H4 (cell line): ENCODE measurements at places on chromosomes 13 and 19. TPM values are rescaled to one million over a fixed set of nuclear protein-coding genes. Genes with fewer than 3 reads are reported as not detected.

BEST2 gene
- 0.06 TPM in 1 of 2 replicates, not detected in the other for total RNA-seq

ERCC5 gene
- total RNA-seq = 16.4 and 33.3 TPM in 2 replicates

GJB2 gene
- 0.41 TPM in 1 of 2 replicates, not detected in the other for total RNA-seq

NXNL1 gene
- not detected in 2 replicates for total RNA-seq

STX10 gene
- 68.5 and 94.4 TPM in 2 replicates for total RNA-seq

MKNK2 gene
- total RNA-seq = 33.9 and 49.6 TPM in 2 replicates

C13orf46 gene
- not detected in 2 replicates for total RNA-seq

NALCN gene
- total RNA-seq = 0.12 and 0.27 TPM in 2 replicates

ZNF471 gene
- 1.4 and 1.6 TPM in 2 replicates for total RNA-seq
